ENCODE measurements at places on chromosomes 3 and 15.
A peak's percentile ranks its signal among the peaks of the same experiment; 100 is the strongest.

DNA sequence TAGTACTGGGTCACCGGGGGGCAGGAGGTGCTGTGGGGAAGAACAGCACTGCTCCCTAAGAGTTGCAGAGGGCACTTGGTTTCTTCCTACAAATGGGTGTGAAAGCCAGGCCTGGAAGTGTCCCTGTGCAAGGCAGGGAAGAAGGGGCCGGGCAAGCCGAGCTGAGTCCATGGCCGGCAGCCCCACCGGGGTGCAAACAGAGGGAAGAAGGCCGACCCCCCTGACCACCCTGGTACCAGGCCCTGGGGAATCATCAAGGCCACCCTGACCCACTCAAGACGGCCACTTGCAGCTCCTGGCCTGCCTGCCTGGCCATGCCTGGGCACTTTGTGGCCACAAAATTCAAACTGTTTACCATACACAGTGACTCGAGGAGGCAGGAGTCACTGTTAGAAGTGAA is 8.7 kb upstream of the DNAJB8 start:
- DNase-seq: no peak

DNA sequence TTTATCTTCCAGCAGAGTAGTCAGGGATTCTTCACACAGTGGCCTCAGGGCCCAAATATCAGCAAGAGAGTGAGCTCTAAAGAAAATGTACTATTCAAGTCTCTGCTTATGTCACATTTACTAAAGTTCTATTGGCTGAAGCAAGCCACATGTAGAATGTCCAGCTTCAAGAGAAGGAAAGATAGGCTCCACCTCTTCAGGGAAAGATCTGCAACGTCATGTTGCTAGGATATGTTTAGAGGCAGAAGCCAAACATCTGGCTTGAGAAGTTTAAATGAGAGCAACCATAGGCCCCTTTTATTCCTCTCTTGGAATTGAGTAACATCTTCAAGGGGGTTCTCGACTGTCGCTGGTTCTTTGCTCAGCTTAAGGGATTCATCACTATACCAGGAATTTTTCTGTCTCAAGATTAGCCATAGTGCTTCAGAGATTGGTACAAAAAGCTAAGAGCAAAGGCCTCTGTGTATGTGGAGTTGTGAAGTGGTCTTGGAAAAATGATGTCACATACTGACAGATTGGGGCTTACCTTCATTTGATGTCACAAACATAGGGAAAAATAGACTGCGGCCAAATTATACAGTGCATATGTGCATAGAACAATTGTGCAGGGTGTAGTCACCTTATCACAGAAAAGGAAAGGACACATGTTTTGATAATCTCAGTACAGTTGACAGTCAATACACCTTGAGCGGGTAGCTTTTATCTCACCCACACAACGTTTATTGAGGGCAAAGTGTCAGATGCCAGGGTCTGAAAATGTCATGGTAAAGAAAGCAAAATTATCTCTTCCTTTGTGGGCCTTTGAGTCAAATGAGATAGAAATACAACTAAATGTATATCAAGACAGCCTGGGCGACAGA is 11.3 kb upstream of the THRB start:
- no peak for DNase-seq

DNA sequence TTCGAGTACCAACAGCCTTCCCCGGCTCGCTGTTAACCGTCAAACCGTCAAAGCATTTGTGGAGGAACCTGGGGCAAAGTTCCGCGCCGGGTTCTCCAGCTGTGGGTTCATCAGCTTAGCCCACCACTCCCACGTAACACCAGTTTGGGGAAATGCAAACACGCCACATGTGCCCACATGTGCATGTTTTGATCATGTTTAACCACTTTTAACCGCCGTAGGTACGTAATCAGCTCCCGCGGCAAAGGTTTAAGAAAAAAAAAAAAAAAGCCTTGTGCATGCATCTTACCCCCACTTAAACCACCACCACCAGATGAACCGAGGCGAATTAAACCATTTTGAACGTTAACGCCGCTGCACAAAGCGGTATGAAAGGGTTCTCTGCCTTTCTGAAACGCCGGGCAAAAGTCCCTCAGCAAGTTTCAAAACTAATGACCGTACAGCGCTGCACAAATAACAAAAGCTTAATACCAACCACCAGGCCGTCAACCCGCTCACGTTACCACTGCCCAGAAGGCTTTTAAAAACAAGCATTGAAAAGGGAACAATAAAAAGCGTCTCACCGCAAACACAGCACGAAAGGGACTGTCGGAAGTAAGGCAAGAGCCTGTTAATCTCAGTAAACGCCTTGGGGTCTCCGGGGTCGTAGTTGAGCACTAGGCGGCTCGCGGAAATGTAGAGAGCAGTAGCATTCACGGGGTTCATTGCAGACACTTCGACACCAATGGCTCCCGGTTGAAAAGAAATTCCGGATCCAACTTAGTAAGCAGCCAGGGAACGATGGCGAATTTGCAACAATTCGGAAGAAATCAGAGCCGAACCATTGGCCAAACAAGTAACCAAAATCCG is 1.5 kb downstream of the MSL2 start:
- peak; percentile 63 for DNase-seq

- no peak for DNase-seq
Observed at GRCh38 chr15:25052191-25052999, 97.6 kb downstream of the SNRPN start.

DNA sequence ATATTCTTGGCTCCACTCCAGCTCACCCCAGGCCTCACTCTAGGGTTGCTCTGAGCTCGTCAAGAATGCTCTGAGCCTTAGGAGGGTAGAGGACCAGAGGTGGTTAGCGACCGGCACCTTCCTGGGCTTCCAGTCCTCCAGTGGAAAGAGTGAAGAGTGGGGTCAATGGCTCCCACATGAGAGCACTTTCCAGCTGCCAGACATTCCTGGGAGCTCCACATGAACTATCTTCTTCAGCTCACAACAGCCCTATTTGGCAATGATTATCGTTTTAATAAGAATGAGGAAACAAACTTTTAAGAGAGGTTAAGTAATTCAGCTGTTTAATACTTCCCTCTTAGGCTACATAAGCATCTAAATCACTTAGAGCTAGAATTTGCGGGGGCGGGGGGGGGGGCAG is 139.3 kb downstream of the STT3B start:
- DNase-seq: no peak

DNA sequence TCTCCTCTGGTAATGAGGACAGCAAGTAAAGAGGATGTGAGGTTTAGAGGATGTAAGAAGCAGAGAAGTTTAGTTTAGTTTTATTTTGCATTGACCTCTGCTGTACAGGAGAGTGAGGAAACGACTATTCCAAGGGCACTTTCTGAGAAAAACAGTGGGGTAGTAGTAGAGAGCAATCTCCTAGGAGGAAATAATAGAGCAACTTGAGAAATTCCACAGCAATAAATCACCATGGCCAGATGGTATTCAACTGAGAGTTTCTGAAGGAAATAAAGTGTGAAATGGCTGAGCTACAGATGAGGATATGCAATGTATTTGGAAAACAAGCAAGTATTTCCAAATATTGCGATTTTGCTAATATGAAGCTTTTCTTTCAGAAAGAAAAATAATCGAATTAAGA is 118.9 kb downstream of the DPH6 start:
- no peak for DNase-seq

DNA sequence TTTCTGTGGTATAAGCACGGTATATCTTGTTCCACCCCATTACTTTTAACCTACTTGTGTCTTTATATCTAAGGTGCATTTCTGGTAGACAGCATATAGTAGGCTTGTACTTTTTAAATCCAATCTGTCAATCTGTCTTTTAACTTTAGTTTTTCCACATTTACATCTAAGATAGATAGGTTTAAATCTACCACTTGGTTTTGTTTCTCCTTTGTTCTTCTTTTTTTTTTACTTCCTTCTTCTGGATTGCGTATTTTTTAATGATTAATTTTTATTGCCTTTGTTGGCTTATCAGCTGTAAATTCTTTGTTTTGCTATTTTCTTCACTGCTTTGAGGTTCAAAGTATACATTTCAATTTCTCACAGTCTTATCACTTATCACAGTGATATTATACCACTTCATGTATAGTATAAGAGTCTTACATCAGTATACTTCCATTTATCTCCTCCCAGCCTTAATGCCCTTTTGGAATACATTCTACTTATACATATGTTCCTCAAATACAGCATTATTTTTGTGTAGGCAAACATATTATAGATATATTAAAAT is 31.0 kb downstream of the IQCB1 start:
- DNase-seq: no peak

DNA sequence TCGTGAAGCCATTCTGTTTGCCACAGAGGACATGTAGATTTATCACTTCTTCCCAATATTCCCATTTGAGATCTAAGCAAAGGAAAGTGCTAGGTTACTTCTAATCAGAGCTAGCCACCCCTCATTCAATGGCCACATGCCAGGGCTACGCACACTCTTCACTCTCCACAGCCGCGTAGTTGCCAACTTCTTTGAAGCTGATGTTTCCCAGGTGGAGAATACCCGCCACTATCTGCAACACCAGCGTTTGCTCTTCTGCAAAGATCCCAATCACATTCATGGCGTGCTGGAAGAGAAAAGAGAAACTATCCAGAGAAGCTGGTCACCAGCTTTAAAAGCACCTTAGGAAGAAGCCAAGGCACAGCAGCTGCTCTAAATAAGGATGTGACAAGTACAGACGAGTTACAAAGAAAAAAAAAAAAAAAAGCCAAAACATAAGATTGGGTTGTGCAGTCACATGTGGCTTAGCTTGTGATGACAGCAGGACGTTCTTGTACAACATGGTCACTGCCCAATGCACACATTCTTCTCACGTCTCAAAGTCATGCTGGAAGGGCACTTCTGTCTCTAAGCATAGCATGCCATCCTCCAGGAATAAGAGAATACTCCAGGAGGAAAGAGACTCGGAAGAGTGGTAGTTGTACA is 16.4 kb downstream of the LDHAL6B start:
- DNase-seq: no peak

- DNase-seq: peak; percentile 18
Observed at GRCh38 chr3:42013691-42014457, 52.0 kb upstream of the ULK4 start.

DNA sequence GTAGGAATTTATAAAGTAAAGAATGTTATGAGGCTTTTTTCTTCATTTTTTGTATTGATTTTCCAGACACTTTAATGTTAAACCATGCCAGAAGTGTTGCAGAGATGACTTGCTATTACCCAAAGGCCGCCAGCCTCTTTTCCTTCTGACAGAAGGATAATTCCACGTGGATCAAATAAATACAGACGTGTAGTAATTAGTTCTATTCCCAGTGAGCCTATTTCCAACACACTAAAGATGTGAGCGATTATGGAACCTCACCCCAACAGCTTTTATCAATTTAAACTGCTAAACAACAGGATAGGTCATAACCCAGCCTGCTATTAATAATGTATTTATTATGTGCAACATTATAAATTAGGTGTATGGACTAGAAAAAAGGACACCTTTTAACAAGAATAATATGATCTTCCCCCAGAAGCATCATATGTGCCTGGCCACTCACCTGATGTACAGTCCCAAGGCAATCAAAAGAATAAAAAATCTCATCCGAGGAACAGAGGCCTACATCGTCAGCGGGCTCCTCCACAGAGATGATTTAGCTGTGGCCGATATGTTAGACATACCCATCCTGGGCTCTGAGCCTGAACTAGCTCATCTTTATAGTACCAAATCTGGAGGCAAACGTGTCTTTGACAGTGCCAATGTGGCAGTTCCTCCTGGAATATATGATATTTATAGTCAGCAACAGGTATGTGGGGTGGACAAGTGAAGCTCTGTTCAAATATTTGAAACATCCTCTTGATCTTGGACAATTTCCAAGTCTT is 125.9 kb upstream of the C15orf61 start:
- DNase-seq: no peak

GRCh38 chr3:134829721-134830120 is 34.7 kb downstream of the EPHB1 start:
- DNase-seq: no peak

- no peak for DNase-seq
Observed at GRCh38 chr15:60208709-60209108, 189.1 kb downstream of the ANXA2 start.

GRCh38 chr15:90271459-90272166 is 6.1 kb downstream of the NGRN start:
- no peak for DNase-seq

GRCh38 chr3:152229692-152230091 is 39.0 kb upstream of the MBNL1 start:
- no peak for DNase-seq

DNA sequence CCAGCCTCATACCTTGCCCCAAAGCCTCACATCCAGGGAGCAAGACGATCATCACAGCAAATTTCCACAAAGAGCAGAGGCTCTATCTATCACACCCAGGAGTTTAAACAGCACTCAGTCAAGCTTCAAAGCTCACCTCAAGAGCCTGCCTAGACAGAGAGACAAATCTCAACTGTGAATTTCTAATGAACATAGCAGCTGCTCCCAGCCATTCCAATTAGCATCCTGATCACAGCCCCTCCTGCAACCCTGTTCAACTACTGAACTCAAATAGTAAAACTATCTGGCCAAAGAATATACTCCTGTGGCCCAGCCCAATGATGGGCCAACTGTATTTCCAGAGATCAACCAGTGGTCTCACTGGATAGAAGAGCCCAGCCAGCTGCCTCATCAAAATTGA is 269.8 kb downstream of the CTNNB1 start:
- DNase-seq: no peak

DNA sequence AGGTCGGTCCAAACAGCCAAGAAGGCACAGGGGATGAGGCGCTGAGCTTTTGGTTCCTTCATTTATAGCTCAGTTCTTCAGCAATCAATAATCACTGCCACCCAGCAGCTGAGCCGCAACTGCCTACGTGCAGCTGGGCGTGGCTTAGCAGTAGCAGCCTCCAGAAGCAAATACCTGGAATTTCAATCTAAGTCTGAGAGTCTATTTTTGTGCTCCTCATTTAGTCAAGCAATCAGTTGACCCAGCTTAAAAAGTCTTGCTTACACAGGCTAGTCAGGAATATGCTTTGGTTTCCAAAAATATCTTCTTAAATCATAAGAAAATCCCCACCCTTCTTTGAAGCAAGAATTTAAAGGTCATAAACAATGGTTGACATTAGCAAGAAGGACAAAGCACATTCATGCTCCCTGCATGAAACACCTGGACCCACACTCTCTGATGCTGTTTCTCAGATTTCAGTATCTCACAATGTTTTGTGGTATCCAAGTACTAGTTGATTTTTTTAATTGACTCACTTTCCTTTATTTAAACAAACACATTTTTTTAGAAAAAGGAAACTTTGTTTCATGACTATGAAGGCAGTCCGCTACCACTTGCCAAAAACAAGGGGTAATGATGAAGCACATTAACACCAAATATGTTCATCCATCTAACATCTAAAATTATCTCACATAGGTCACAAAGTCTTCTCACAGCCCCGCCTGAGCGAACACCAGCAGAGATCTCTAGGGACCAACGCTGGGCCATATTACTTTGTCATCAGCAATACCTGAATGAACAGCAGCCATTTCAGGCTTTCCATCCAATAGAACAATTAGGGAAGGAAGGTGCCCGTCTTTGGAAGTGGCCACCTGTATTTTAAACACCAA is 106.1 kb downstream of the OXNAD1 start:
- no peak for DNase-seq

DNA sequence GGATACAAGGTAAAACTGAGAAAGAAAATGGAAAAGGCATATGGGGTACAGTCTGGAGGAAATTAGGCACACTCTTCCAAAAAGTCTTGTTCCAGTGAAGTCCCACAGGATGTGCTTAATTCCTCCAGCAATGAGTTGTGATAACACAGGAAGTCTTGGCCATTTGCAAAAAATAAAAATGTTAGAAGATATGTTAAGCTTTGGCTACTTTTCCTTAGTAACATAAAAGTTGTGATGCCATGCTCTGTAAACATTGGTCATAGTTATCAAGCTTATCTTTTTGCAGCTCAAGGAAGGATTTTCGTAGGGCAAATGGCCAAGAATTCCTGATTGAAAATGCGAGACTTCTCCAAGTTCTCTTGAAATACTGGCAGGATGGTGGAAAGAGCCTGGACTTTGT is 26.4 kb downstream of the LNP1 start:
- DNase-seq: no peak
